ENCODE measurements at places on chromosomes 2 and 18.

DNA sequence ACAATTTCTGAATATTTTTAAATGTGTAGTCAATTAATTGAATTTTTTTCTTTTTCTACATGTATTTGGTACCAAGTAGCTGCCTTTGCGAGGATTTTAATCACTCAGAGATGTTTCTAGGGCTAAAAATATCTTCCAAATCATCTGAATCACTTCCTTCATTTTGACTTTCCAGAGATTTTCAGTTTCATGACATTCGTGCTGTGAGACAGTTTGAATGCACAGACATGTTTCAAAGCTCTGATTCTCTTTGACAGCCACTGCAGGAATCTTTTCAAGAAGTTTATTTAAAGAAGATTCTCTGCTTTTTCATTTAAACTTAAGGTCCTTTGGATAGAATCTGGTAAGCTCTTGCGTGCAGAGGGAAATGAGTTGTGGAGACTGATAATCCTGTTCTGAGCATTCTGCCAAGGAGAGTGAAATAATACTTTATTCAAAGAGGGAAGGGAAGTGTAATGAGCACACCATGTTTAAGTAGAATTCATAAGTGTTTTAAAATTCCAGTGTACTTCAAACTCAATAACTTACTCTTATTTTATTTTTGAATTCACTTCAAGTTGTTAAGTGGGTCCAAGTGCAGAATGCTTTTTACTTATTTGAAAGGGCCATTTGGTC lies 9.7 kb downstream of the CYBRD1 start:
- no peaks in the 10 kb centered on the region for H3K36me3 ChIP-seq
- H3K27ac ChIP-seq, result no peak overlapping the region
- DNase-seq, result no peak
- H3K27me3 ChIP-seq, result no peaks in the 10 kb centered on the region

DNA sequence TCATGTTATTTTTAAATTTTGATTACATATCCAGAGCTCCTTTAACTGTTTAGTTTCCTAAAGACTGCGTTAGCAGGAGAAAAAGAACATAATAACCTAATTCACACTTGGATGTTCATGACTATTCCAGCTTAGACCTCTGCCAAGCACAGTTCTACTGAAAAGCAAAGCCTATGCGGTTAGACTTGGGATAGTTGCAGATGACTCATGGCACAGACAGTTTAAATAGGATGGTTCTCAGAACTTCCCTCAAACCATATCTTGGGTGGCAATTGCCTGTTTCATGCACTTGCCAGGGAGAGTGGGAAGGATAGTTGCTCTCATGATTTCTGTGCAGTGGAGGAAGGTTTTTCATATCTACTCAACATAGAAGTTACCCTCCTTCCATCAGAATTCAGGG lies 149.7 kb upstream of the KLHL29 start:
- no peak for DNase-seq
- H3K4me3 ChIP-seq, result no peak overlapping the region

DNA sequence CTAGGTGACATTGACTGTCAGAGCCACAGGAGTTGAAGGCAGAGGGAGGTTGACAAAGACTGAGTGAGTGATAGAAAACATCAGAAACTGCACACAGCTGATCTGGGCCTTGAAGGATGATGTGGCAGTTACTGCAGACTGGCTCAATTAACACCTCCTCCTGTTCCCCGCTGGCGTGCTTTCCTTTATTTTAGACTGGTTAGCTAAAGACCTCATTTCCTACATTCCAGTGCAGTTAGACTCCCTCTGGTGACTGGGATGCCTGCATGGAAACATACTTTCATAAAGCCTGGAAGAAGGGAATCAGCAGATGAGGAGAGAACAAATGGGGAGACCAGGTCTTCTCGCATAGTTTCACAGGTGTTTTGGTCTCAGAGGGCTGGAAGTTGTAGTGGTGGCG lies 7.1 kb downstream of the TPGS2 start:
- no peaks in the 10 kb centered on the region for H3K27me3 ChIP-seq
- peaks cover 4% of the 10 kb centered on the region for H3K36me3 ChIP-seq
- no peak overlapping the region for H3K4me3 ChIP-seq
- DNase-seq, result no peak
- H3K4me1 ChIP-seq, result no peaks in the 10 kb centered on the region

DNA sequence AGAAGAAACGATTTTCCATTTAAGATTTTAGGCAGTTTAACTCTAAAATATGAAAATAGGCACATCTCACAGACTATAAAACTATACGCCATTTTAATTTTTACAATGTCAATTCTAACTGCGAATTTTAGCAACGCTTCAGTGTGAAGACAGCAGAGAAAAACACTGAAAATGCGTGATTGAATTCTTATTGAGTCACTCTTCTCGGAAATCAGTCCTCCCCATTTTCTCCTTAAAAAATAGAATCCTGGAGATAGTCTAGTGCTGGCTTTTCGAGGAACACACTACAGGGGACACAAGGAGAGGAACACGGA lies 373 bp upstream of the TAF4B start:
- H3K27ac ChIP-seq, result no peak overlapping the region
- peaks cover 18% of the 10 kb centered on the region for H3K27me3 ChIP-seq
- no peaks in the 10 kb centered on the region for H3K36me3 ChIP-seq
- DNase-seq, result no peak
- peaks cover 5% of the 10 kb centered on the region for H3K4me1 ChIP-seq

- H3K4me1 ChIP-seq, result peaks cover 4% of the 10 kb centered on the region
- H3K27ac ChIP-seq, result no peak overlapping the region
- H3K27me3 ChIP-seq, result no peaks in the 10 kb centered on the region
- DNase-seq, result no peak
- H3K36me3 ChIP-seq, result no peaks in the 10 kb centered on the region
- H3K4me3 ChIP-seq, result no peak overlapping the region
Measured at GRCh38 chr2:128501700-128502099, 183.0 kb upstream of the HS6ST1 start.

GRCh38 chr2:241565411-241565810 lies 6.9 kb downstream of the BOK start:
- H3K4me1 ChIP-seq, result peaks cover 5% of the 10 kb centered on the region
- peaks cover 11% of the 10 kb centered on the region for H3K27me3 ChIP-seq
- no peaks in the 10 kb centered on the region for H3K36me3 ChIP-seq

- no peak overlapping the region for H3K27ac ChIP-seq
- no peaks in the 10 kb centered on the region for H3K27me3 ChIP-seq
- H3K36me3 ChIP-seq, result no peaks in the 10 kb centered on the region
Measured at GRCh38 chr2:179239195-179239594, 25.4 kb downstream of the SESTD1 start.

All from neural progenitor cell (in vitro differentiated cells).